Fibroblast of skin of back (primary cell): ENCODE measurements at places on chromosomes 16 and 17.
A peak's percentile ranks its signal among the peaks of the same experiment; 100 is the strongest.

GRCh38 chr17:37546302-37546701, 56.6 kb downstream of the DUSP14 start:
- DNase-seq: peak; percentile 9

DNA sequence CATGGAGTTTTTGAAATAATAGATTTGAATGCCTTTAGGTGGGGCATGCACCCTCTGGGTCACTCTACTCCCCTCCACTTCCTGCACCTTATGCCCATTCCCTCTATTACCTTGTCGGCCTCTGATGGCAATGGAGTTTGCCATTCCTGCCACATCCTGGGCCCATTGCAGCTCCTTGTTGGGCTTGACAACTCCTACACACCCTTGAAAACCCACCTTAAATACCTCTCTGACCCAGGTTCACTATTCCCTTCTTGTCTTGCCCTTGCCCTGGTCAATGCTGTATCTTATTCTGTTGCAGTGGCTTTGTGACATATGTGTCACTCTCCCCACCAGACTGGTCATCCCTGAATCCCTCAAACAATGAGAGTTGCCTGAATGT, 2.4 kb downstream of the CCR7 start:
- no peak for DNase-seq

DNA sequence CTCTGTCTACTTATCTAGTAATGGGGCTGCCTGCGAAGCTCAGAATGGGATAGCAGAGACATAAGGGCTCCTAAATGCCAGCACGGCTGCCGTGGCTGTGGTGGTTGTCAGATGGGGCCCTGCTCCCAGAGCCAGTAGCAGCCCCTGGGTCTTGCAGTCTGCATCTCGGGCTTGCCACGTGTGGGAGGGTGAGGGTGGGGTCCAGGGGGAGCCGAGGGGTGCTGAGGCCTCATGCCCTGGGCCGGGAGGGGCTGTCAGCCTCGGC, 88.8 kb upstream of the GSE1 start:
- no peak for DNase-seq

GRCh38 chr17:41660221-41660711, 28.4 kb upstream of the EIF1 start:
- DNase-seq: no peak

- peak; percentile 92 for DNase-seq
These were observed 8.4 kb upstream of the CA4 start for GRCh38 chr17:60141111-60142018.

DNA sequence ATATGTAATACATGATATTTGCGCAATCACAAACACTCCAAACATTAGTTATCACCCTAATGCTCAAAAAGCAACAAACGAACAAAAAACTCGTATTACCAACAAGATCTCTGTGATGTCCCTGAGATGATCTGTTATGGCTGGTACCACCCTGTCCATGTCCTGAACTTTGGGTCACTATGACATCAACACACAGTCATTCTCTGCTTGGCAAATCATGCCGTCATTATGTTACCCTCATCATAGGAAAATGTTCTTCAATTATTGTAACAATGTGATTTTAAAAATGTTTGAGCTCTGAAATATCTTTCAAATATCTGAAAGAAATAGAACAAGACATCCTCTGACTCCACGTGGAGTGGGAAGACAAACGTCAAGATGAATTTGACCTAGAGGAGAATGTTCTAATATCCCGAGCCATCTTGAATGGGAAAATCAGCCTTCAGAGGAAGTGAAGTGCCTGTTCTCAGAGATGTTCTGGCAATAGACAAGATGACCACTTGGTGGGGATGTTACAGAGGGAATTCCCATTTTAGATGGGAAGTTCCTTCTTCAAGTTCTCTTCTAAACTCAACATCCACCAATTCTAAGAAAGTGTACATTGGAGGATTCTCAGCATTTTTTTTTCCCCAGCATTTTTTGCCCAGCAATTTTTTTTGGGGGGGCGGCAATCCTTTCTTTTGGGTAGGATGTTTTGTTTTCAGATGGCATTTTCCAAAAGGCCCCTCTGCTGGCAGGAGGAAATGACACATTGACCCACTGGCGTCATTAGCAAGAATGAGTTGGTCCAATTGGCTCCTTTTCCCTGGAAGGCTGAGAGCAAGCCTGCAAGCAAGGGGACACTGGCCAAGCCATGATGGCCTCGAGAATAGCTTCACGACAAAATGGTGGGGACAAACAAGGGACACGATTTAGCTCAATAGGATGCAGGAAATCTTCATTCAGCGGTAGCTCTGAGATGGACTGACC, 3.7 kb upstream of the HSD17B2 start:
- DNase-seq: peak; percentile 29

DNA sequence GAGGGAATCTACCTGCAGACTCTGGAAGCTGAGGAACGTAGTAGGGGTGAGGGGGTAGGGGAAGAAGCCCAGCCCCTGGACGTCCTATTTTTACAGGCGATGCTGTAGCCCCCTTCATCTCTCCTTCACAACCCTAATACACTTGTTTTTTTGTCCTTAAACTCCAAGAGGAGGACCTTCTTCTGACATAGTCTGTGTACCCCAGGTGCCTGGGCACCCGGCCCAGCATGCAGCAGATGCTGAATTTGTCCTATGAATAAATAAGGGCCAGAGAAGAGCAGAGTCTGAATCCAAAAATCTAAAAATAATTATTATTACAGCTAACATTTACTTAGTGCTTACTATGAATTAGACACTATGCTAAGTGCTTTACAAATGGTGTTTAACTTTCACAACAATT, 5.1 kb downstream of the KIF18B start:
- DNase-seq: no peak

DNA sequence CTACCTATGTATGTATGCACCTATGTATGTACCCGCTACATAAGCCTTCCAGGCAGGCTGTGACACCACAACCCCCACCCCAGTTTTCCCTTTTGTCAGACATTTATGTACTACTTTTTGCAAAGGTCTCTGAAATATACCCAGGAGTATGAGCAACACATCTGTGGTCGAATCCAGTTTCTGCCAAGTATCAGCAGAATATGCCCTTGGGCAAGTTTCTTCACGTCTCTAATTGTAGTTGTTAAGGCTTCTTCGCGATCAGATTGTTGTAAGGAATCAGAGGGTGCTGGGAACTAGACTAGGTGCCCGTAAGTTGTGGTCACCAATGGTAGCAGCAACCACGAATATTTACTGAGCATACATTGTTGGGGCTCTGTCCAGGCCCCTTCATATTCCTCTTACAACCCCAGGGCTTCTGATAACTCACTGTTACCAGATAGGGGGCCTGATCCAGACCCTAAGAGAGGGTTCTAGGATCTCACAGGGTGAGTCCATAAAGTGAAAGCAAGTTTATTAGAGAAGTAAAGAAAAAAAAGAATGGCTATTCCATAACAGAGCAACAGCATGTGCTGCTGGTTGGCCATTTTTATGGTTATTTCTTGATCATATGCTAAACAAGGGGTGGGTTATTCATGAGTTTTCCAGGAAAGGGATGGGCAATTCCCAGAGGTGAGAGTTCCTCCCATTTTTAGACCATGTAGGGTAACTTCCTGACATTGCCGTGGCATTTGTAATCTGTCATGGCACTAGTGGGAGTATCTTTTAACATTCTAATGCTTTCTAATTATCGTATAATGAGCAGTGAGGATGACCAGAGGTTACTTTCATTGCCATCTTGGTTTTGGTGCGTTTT, 16.6 kb downstream of the NUDT7 start:
- DNase-seq: no peak

GRCh38 chr16:85522308-85522841, 90.7 kb upstream of the GSE1 start:
- no peak for DNase-seq

DNA sequence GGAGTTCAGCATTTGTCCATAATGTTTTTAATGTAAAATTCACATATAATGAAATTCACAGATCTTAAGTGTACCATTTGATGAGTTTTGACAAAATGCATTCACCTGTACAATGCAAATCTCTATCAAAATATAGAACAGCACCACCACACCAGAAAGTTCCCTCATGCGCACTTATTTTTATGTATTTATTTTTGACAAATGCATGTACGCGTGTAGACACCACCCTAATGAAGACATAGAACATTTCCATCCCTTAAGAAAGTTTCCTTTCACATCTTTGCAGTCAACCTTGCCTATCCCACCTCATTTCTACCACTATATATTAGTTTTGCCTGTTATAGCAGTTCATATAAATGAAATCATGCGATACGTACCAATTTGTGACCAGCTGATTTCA, 15.6 kb upstream of the IL4R start:
- no peak for DNase-seq

- DNase-seq: no peak
These were observed 234.6 kb downstream of the MSI2 start for GRCh38 chr17:57490890-57491289.

- no peak for DNase-seq
These were observed 19.8 kb upstream of the ABCA5 start for GRCh38 chr17:69346766-69347165.

- peak; percentile 18 for DNase-seq
These were observed 684 bp downstream of the ZFP90 start for GRCh38 chr16:68539711-68540239.

DNA sequence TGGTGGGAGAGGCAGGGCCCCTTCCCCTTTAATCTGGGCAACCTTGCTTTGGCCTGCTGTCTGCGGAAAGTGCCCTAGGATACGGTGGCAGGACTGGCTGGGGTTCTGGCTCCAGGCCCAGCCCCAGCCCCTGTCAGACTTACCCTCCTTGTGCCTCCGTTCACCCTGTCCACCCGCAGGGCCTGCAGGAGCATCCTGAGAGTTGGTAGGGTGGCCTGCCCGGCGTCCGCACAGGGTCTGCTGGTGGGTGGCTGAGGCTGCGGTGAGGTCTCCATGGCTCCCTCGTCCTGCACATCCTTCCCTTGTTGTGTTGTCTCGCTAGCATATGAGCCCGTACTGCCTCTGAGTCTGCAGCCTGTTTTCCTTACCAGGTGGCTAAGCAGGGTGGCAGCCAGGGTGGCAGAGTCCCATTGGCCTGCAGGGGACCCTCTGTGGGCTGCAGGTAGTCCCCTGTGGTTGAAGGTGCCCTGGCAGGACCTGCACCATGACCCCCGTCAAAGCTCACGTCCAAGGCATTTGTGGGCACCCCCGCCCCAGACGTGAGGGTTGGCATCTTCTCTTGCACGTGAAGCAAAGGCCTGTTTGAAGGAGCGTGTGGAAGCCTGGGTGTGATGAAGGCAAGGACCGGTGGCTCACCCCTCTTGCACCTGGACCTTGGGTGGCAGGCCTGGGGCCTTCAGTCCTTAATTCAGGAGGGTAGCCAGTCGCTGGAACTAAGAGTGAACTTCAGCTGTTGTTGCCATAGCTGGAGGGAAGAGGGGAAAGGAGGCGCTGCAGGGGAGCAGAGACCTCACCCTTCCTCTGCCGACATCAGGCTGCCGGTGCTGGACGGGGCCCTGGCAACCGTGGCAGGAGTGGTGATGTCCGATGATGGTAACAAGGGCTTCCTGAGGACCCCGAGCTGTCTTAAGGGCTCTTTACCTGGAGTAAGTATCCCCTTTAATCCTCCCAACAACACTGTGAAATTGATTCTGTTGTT, 293.7 kb downstream of the SEC14L1 start:
- no peak for DNase-seq

- no peak for DNase-seq
These were observed 261.8 kb downstream of the CDH13 start for GRCh38 chr16:82888591-82889001.

DNA sequence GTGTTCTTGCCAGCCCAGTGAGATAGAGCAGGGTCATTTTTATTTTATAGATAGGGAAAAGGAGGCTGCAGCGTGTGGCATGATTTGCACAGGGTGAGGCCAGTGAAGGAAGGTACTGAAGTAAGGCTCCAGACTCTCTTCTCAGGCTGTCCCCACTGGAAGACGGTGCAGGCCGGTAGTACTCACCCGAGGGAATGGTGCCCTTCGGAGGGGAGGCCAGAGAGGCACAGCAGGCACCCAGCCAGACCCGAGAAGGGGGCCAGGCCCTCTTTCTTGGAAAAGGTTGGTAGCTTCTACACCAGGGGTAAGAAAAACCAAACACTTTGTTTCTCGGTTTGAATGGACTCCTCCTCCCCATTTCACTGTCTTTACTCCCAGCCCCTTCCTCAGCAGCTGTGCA, 288 bp downstream of the ANKRD40CL start:
- no peak for DNase-seq

DNA sequence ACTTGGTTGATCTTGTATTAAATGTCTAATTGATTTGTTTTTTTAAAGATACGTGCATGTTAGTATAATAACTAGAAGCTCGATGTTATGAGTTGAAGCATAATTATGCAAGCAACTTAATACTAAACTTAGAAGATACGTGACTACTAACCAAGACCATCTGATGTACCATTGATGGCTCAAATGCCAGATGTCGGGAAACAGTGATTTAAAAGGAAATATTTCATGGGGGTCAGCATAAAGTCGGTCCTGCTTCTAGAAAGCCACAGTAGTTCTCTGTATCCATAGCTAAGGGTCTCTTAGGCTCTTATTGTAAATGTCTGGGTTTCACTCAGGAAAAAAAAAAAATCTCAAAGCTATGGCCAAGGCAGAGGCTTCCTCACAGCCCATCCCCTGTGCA, 61.2 kb upstream of the RBFOX1 start:
- no peak for DNase-seq

DNA sequence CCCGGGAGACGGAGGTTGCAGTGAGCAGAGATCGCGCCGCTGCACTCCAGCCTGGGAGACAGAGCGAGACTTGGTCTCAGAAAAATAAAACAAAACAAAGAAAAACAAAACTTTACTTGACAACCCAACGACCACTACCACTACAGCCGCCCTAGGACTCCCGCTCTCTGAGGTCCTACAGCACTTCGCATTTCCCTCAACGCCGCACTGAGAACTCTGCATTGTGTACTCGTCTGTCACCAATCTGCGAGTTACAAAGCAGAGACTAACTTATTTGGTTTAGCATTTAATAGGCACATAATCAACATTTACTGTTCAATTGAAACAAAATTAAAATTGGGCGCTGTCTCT, 479 bp upstream of the ZNF207 start:
- DNase-seq: no peak

DNA sequence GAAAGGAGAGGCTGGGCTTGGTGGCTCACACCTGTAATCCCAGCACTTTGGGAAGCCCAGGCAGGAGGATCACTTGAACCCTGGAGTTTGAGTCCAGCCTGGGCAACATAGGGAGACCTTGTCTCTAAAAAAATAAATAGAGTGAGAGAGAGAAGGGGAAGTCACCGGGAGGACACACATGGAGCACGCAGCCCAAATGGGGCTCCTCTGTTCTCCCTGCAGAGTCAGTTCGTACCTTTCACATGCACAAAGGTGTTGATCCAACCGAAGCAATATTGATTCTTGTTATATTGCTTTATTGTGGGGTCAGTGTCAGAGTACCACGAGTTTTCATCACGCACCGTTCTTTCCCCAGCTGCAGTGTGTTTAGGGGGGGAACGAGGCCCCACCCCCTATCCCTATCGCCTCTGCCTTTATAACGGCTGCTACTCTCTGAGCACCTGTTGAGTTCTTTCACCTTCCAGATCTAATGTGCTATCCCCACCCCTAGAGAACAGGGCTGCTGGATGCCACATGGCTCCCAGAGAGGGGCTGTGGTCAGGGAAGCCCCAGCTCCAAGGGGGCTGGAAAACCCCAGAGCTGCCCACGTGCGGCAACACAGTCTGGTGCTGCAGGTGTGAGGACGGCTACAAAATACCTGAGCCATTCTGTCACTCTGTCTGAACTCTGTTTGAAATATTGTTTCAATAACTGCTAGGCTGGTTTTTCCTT, 1.0 kb upstream of the TMEM235 start:
- no peak for DNase-seq
